ENCODE measurements at places on chromosomes 4 and X. TPM values are rescaled to one million over a fixed set of nuclear protein-coding genes. Genes with fewer than 3 reads are reported as not detected.

- DNase-seq: no peak
Observed at GRCh38 chr4:94640151-94640550, 117.6 kb upstream of the BMPR1B start.

- DNase-seq: no peak
Observed at GRCh38 chr4:92677805-92678204, 374.0 kb downstream of the GRID2 start.

GRCh38 chr4:89204624-89205023 is 93.3 kb downstream of the TIGD2 start:
- peak; percentile 16 for DNase-seq

- no peak for DNase-seq
Observed at GRCh38 chr4:120454788-120455187, 388.1 kb upstream of the MAD2L1 start.

Gene PRSS12
- total RNA-seq: 24.2 TPM

Gene EVC2
- total RNA-seq: 9.5 TPM

GRCh38 chrX:47232197-47232802 is 509 bp upstream of the USP11 start:
- peak; percentile 26 for DNase-seq

Gene CACNA1F
- under 0.01 TPM for total RNA-seq

GRCh38 chr4:96097040-96097607 is 257.2 kb downstream of the PDHA2 start:
- peak; percentile 83 for DNase-seq

Gene SPATA18
- total RNA-seq: 11.8 TPM

Gene HERC5
- 0.13 TPM for total RNA-seq

Gene TEX11
- not detected for total RNA-seq

DNA sequence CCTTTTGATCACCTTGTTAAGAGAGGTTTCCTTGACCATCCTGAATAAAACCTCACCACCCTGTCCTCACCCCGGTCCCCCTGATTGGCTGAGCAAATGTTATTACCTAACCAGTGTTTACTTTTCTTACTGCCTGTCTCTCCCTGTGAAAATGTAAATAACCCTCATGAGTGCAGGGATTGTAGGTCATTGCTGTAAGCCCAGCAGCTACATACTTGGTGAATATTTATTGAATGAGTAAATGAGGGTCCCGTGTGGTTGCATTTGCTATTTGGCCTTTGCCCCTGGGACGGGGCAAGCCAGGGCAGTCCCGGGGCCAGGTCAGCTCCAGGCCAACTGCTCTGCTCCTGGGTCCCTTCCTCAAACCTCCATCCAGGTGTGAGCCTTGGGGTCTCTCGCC is 55.5 kb upstream of the CLCN4 start:
- DNase-seq: no peak

- DNase-seq: no peak
Observed at GRCh38 chr4:169727616-169728015, 30.1 kb downstream of the HPF1 start.

Gene CCDC110
- under 0.01 TPM for total RNA-seq

DNA sequence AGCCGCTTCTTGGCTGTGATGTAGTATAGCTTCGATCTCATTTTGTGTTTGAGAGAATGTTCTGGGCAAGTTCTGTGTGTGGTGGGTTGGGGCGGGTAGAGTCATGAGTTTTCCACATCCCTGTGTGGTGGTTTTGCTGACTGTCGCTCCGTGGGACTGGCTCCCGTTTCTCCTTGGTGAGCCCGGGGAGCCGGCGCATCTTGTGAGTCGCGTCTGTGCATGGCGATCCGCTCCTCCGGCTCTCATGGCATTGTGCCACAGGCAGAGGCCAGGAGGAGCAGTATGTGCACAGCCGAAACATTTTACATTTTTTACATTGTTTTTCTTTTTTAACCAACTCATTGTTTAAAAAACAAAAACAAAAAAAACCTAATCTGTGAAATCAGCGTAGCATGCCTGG is 27.7 kb upstream of the TBC1D14 start:
- no peak for DNase-seq

Gene SLC26A1
- total RNA-seq: under 0.01 TPM

DNA sequence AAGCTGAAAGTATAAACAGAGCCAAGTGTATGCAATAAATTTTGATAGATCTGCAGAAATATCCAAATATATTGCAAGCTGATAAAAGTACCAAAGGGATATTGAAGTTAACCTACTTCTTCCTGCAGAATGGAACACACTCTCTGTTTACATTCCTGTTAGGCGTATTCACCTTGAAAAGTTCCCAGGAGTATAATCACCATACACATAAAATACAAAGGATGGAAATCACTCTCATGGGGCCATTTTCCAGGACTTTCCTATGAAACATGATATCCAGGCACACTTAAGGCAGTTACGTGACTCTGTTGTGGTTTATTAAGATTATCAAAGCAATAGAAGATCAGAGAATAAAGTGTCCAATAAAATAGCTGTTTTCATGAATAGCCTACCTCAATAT is 1142.3 kb downstream of the NLGN4X start:
- peak; percentile 28 for DNase-seq

DNA sequence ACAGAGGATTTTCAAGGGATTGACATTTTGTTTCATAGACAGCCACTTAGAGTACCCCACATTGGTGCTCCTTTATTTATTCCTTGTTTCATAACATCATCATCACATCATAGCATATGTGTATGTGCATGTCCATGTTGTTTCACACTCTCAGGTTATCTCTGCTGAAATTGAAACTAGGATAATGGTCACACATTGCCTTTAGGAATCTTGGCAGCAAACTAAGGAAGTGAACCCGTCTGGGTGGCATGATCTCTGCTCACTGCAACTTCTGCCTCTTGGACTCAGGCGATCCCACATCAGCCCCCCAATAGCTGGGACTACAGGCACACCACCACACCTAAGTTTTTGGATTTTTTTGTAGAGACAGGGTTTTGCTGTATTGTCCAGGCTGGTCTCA is 234.2 kb upstream of the ANKRD50 start:
- peak; percentile 80 for DNase-seq

DNA sequence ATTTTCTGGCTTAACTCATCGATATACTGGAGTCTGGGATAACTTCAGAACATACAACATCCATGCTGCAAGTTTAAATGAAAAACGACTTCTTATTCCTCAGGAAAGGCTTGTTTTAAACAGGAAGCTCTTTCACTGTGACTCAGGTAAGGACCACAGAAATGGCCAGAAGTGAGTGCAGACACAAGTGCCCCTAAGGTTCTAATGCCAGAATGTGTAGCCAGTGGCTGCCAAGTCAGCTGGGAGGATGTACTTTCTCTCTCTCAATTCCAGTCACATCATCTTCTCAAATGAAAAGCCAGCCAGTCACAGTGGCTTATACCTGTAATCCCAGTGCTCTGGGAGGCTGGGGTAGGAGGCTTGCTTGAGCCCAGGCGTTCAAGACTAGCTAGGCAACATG is 144.6 kb downstream of the SH3KBP1 start:
- DNase-seq: no peak

DNA sequence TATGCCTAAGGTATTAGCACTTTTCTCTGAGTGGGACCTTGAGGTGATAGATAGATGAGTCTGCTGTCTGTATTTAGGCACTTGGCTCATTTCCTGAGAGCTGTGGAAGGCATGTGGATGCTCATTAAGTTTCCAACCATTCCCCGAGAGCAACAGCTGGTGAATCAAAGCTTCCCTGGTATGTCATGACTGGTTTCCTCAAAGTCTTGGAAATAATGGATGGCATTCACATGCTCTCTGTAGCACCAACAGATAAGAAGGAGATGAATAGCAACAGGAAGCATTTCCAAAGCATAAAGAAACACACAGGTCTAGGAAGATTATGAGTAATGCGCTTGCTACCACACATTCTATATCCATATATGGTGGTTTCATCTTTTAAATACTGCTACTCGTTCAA is 118.3 kb upstream of the ETNPPL start:
- DNase-seq: peak; percentile 73

DNA sequence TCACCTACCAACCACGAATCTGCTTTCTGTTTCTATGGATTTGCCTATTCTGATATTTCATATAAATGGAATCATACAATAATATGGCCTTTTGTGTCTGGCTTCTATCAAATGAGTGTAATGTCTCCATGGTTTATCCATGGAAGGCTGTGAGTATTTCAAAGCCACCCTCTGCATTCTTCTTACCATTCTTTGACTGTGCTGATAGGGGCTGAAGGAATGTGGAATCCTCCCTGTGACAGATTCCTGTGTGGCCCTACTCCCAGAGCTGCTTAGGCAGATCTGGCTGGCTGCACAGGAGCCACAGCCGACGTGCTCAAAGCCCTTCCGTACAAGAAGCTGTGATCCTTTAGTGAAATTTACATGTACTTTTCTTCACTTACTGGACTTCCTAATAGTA is 163.2 kb downstream of the HS6ST2 start:
- no peak for DNase-seq

DNA sequence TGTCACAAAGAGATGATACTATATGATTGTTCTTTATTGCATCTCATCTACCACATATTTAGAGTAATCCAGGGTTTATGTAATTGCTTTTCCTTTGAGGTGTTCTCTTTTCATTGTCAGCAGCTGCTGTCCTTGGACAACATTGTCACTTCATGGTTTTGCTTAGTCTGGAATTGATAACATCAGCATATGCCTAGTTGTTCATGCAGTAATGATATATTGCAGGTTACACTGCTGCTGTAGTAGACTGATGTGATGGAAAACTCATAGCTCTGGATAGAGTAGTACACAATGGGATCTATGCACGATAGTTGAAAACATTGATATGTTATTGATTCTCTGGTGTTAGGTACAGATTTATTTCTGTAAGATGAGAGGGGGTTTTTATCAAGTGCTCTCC is 13.7 kb downstream of the NEIL3 start:
- no peak for DNase-seq

DNA sequence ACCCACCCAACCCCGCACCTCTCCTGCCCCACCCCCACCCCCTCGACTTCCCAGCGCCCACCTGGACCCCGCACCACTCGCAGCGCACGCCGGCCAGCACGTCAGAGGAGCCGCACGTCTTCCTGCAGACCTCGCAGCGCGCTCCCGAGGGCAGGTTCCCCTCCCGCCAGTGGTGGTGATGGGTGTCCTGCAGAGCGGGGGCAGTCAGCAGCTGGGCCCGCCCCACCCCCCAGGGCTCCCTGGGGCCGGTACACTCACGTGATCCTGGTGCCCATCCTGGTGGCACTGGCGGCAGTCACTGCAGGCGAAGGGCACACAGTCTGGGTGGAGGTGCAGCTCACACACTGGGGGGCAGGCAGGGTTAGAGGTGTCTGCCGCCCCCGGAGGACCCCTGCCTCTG is 5.1 kb downstream of the DGKQ start:
- no peak for DNase-seq

DNA sequence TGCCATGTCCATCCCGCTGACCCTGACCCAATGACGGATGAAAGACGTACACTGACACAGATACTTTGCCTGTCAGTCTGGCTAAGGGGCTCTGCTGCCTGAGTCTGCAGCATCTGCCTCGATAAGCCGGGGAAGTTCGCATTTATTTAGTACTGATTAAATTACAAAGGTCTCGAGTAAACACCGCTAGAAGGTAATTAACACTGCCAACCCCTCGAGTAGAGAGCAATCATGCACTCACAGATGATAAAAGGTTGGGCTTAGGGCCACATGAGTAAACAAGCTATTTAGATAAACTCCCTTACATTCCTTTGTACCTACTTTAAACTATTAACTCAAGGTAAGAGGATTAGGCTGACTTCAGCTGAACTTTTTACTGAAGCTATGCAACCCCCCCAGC is 16.0 kb upstream of the RBMXL3 start:
- no peak for DNase-seq

GRCh38 chrX:32532262-32532661 is 679.1 kb downstream of the DMD start:
- DNase-seq: no peak

DNA sequence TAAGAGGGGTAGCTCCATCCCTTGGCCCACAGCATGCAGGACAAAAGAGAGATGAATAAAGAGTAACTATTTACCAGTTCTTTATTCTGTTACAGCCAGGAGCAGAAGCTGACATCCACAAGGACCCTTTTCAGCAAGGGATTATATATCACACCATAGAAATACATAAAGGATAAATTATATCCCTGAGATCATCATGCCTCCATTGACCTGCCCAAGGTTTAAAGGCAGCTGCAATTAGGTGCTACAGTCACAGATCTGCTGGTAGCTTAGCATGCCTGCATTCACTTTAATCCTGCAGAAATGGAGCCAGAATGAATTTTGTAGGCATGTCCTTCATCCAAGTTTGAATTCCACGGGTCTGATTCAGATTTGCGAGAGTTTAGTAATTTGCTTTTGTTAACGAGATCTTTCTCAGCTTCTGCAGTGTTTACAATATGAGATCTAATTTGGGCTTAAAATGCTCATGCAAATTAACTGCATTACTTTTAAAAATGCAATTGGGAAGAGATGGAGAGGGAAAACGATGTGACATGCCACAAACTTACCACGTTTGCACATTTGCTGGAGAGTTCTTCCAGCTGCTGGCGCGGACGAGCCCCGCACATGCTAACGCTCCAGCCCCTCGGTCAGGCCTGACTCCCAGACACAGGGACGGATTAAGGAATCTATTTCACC is 327.0 kb upstream of the NOCT start:
- no peak for DNase-seq

DNA sequence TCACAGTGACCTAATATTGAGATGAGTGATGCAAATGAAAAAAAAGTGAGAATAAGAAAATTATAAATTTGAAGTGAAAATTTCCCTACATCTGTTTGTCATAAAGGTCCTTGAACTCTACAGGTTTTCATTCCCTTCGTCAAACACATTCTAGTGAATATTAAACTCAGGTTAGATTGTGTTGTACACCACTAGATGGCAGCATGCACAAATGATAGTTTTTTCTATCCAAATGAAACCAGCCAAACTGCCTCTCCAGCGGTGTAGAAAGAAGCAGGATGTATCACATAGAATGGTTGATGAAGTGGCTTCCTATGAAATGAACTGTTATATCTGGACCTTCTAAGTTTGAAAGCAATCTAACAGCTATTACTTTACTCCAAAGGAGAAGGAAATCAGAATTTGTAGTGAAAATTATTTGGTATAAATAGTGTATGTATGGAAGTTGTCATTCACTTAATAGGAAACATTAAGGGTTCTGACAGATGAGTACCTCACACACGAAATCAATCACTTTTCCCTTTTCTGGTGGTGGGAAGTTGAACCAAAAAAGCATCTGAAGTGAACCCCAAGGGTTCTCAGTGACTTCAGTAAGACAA is 382.7 kb downstream of the UNC5C start:
- peak; percentile 63 for DNase-seq

- no peak for DNase-seq
Observed at GRCh38 chr4:148980782-148981480, 538.7 kb upstream of the NR3C2 start.

GRCh38 chrX:151970661-151971060 is 3.8 kb downstream of the GABRE start:
- DNase-seq: peak; percentile 71

Gene UBE2D3
- 204 TPM for total RNA-seq

- peak; percentile 69 for DNase-seq
Observed at GRCh38 chr4:141713771-141714445, 77.5 kb downstream of the IL15 start.

GRCh38 chr4:104589264-104589868 is 94.7 kb upstream of the CXXC4 start:
- no peak for DNase-seq

All from bronchial epithelial cell (primary cell).